ENCODE measurements at places on chromosomes 2 and 18. TPM values are rescaled to one million over a fixed set of nuclear protein-coding genes. Genes with fewer than 3 reads are reported as not detected.

GRCh38 chr2:96913398-96914202 lies 43.7 kb upstream of the SEMA4C start:
- no peak for DNase-seq
- peaks cover 6% of the 10 kb centered on the region for H3K36me3 ChIP-seq
- no peaks in the 10 kb centered on the region for H3K27me3 ChIP-seq
- peak overlapping the region; percentile 94 for H3K27ac ChIP-seq
- H3K4me3 ChIP-seq = peak overlapping the region; percentile 91
- peaks cover 47% of the 10 kb centered on the region for H3K4me1 ChIP-seq

DNA sequence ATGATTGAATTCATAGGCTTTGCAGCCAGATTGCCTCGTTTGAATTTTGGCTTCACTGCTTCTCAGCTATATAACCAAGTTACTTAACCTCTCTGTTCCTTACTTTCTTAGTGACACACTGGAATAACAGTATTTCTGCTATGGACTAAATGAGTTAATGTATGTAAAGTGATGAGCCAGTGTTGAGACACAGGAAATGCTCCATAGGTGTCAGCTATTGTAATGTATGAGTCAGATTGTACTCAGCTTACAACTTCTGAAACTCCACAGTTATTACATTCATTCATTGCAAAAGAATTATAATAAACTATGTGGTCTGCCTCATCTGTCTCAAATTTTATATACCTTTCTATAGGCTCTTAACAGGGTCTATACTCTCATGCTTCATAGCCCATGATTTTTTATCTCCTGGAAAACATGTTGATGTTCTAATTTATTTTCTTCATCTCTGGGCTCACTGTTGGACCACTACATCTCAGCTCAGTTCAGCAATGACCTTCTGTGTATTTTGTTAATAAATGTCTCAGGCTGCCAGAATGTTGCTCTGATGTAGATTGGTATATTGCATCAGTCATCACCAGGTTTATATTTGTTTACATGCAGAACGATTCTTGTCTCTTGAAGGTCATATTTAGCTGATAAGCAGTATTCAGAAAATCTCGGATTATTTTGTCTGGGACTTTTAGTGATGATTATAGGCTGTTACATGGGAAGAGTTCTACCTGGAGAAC lies 76.2 kb downstream of the MAP3K20 start:
- no peak overlapping the region for H3K27ac ChIP-seq
- H3K36me3 ChIP-seq = no peaks in the 10 kb centered on the region
- H3K4me1 ChIP-seq = peaks cover 6% of the 10 kb centered on the region
- peaks cover 7% of the 10 kb centered on the region for H3K27me3 ChIP-seq

DNA sequence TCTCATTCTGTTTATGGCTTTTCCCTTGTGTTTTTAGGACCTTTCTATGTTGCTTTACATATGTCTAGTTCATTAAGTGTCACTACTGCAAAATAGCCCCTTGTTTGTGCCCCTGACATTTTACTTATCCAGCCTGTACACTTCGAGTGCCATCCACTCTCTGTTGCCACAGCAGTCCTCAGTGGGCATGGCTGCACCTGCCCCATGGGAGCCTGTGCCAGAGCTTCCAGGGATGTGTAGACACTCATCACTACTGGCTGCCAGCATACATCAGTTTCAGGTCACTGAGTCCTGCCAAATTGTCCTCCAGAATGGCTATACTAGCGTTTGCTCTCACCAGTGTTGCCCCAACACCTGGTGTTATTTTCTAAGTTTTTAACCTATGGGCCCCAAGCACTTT lies 80.4 kb downstream of the ARMC9 start:
- H3K27me3 ChIP-seq = peaks cover 61% of the 10 kb centered on the region
- peaks cover 5% of the 10 kb centered on the region for H3K4me1 ChIP-seq
- H3K4me3 ChIP-seq = no peak overlapping the region
- peaks cover 6% of the 10 kb centered on the region for H3K36me3 ChIP-seq
- no peak for DNase-seq

Gene ANKRD23
- 11.2 TPM for total RNA-seq

Gene SERPINB12
- total RNA-seq = not detected

Measured in T-helper 17 cell (primary cell).